ENCODE measurements at places on chromosomes 12 and 14.

DNA sequence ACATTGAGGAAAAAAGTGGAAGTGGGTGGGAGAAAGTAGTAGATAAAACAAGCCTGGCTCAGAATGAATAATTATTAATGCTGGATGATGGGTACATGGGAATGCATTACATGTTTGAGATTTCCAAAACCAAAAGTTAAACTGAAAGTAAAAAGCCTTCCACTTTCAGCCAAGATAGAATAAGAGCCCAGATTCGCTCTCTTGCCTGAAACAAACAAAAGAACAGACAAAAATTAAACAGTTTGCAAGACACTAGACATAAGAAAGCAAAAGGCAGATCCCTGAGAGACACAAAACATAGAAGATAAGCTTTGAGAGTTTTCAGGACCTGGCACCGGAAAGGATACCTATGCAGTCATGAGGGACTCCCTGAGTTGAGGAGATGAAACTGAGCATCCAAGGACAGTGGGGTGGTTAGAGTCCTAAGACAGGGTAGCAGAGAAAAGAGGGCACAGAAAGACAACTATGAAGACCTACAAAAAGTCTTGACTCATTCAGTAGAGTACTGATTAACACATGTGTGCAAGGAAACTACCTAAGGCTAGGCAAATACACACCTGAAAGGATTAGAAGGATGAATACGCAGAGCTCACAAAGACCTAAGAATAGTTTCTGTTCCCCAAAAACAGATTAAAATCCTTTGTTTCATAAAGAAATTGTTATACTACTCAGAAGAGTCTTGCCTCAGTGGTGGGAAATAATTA lies 54.1 kb downstream of the CEP83 start:
- no peak for DNase-seq

DNA sequence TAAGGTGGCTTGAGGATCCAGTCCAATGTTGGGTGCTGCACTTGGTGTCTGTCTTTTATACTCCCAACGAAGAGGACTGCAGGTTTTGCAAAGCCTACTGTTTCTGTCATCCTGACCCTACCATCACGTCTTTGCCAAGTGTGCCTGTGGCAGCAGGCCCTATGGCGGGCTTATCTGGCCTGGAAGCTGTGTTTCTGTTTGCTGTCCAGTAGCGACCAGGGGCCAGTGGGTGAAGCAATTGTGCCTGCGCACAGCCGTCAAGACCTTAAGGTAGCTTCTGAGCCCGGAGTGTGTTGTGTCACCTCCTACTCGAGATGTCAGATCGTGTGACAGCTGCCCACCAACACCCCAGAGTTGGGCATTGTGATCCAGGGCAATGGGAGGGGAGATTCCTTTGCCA lies 62.7 kb downstream of the DDX51 start:
- DNase-seq: no peak

GRCh38 chr12:108447168-108447832 lies 67.8 kb upstream of the FICD start:
- DNase-seq: no peak

GRCh38 chr14:61887628-61888027 lies 125.4 kb downstream of the SNAPC1 start:
- no peak for DNase-seq

DNA sequence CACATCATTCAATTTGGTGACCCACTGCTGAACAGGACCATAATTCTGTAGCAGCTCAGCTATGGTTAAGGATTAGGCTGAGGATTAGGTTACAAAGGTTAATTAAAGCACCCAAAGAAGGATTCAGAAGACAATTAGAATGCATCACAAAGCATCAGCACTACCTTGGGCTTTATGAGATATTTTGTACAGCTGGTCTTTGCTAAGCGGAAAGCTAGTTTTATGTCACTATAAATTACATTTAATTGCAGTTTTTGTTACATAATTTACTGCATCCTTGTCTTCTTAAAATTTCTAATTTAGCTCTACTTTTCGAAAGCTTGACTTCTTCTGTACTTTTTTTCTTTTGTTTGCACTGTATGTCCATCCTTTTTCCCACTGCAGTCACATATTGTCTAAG lies 711.5 kb downstream of the RPS29 start:
- no peak for DNase-seq

DNA sequence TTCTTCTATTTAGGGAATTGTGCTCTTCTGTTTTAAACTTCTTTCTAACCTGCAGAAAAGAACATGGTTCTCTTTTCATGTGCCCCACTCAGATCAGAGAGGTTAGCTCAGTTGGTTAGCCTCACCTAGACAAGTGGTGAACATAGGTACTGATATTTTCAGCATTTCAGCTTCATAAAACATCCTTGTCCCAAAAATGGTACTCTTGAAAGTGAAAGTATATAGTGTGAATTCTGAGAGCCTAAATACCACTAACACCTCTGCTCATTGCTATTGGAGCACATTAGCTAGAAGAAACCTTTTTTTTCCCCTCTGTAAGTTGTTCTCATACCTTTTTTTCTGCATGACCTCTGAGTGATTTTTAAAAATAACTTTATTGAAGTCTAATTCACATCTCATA lies 17.6 kb downstream of the UBE3B start:
- no peak for DNase-seq

DNA sequence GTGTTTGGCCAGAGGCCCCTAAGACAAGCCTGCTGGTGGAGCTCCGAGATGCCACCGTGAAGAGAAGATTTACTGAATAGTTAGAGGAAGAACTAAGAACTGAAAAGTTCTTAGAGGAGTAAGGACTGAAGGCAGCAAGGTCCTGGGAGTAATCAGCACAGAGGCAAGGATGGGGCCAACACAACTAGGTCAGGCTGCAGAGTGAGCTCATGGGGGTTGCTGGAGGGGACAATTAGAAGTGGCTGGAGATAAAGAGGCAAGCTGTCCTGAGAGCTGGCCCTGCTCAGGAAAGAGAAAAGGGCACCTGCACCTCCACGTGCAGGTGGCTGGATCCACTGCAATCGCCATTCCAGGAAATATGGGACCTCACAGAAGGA lies 52.7 kb downstream of the NFKBIA start:
- DNase-seq: no peak

DNA sequence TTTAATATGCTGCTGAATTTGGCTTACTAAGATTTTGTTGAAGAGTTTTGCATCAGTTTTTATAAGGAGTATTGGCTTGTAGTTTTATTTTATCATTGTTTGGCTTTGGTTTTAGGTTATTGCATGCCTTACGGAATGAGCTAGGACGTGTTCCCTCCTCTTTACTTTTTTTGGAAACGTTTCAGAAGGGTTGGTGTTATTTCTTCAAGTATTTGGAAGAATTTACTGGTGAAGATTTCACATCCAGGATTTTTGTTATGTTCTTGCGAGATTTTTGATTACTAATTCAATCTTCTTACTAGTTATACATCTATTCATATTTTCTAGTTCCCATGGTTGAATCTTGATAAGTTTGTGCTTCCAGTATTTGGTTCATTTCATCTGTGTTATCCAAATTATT lies 823.2 kb downstream of the SLC6A15 start:
- no peak for DNase-seq

- no peak for DNase-seq
Measured at GRCh38 chr14:92494512-92494911, 19.1 kb upstream of the RIN3 start.

GRCh38 chr12:27821259-27821973 lies 41.4 kb upstream of the MANSC4 start:
- DNase-seq: no peak

DNA sequence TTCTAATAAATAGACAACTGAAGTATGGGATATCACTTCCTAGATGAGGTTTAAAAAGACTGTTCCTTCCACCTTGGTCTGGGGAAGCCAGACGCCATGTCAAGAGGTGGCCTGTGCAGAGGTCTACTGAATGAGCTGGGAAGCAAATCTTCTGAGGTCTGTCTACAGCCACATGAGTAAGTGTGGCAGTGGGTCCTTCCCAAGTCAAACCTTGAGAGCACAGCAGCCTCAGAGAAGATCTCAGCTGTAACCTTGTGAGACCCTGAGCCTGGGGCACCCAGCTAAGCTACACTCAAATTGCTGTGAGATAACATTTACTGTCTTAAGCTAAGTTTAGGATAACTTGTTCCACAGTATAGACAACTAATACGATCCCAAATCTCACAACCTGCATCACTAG lies 20.2 kb downstream of the NDUFA12 start:
- no peak for DNase-seq

- no peak for DNase-seq
Measured at GRCh38 chr14:50471838-50472465, 60.4 kb downstream of the MAP4K5 start.

DNA sequence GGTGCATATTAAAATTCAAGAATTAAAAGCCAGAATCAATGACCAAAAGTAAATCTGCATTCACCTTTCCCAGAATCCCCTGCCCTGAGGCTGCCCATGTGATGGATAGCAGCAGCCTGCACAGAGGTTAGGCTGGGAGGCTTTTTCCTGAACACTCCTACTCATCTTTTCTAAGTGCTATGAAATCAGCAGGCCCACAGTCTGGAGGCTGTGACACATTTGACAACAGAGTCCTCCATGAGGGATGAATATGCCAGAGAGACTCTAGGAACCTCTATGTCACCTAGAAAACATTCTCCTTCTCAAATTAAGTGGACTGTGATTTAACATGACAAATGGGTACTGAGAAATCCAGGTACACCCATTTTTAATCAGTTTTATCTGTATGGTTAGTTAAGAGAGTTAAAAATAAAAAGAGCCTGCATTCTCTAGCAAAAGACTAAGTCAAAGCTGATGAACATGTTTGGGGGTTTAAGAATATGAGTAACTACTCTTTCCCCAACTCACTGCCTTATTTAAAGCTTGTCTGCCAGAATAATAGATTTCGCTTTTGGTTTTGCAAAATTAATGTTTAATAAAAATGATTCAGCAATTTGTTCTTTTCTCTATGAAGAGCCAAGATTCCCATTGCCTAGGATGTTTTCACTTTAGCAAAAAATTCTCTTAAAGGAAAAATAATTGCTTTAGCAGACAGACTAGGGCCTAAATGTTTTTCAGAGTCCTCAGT lies 115.0 kb downstream of the RTN1 start:
- DNase-seq: no peak

GRCh38 chr12:17478908-17479673 lies 610.9 kb downstream of the RERGL start:
- no peak for DNase-seq

- no peak for DNase-seq
Measured at GRCh38 chr14:74401504-74402241, 24.3 kb downstream of the SYNDIG1L start.

GRCh38 chr12:101027816-101028215 lies 182.2 kb downstream of the SLC5A8 start:
- DNase-seq: no peak

- DNase-seq: no peak
Measured at GRCh38 chr14:94826774-94827173, 56.9 kb upstream of the GSC start.

DNA sequence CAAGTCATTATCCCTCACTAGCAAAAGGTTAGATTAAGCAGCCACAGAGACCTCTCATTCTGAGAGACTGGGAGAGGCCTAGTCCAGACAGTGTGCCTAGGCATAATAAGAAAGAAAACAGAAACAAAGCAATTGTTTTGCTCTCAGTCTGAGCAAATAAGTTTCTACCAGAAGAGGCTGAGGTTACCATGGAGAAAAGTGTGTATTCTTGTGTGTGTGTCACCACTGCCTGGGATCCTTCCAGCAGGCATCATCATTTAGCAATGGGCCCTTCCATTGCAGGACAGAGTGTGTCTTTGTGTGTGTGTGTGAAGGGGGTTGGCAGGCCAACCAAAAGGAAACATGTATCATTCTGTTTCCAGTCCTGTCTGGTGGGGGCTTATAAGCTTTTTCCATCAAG lies 3.7 kb downstream of the EFS start:
- DNase-seq: no peak

DNA sequence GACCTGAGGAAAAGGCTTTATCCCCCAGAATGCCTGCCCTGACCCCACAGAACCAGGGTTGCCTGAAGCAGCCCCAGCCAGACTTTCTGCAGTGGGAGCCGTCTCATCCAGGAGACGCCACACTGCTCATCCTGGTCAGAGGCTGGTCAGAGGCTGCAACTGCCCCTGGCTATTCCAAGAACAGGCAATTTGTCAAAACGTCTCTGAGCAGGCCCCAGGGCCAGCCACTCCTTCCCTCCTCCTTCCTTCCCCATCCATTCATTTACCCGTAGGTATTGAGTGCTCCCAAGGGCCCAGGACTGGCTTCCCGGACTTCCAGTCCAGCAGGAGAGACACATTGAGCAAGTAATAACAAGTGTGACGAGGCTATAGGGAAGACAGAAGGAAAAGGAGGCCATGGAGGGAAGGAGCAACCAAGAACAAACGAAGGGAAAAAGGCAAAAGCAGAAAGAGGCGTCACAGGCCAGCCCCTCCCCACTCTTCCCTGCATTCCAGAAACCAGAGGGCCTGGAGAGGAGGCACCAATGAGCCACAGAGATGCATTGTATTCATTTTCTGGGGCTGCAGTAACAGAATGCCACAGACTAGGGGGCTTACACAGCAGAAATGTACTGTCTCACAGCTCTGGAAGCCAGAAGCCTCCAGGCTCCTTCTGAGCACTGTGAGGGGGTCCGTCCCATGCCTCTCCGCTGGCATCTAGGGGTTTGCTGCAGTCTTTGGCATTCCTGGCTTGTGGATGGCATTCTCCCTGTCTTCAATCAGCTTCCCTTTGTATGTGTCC lies 21.0 kb upstream of the CD9 start:
- DNase-seq: no peak

- DNase-seq: no peak
Measured at GRCh38 chr12:98090731-98091130, 424.7 kb upstream of the TMPO start.

DNA sequence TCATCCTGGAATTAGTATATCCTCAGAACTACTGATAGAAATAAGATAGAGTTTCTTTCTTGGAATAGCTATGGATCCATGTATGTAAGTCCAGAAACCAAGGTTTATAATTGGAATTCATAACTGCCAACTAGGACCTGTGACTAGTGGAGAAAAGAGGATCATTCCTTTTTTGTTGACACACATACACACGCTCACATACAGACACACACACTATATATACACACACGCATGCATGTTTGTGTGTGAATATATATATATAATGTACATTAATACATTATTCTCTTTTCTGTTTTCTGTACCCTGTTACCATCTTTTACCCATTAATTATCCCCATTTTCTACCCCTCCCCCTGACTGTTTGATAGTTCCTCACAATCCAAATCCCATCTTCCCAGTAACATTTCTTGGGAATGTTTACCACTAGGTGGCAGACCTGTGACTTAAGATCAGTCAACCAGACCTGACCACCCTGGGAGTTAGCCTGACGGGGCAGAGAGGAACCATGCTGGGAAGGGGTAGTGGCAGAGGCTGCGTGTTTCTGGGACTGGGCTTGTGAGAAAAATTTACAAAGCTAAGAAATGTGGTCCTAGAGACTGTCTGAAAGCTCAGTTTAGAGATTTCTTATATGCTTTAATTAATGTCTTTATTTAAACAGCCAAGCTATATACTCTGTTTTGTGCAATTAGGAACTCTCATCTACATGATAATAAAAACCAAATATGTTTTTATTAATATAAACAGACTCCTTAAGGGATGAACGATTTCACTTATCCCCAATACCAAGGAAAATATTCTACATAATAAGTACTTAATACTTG lies 308.0 kb downstream of the PPFIA2 start:
- DNase-seq: peak; percentile 41

GRCh38 chr12:78157199-78157598 lies 326.5 kb downstream of the NAV3 start:
- DNase-seq: no peak

Data from NCI-H1048 (cell line).